ENCODE measurements at places on chromosomes 7 and 10. TPM values are rescaled to one million over a fixed set of nuclear protein-coding genes. Genes with fewer than 3 reads are reported as not detected.
A peak's percentile ranks its signal among the peaks of the same experiment; 100 is the strongest.

The PRF1 gene
- total RNA-seq: 9.1 TPM

The SUGCT gene
- total RNA-seq: 1.6 TPM

The TMEM130 gene
- 0.24 TPM for total RNA-seq

The ATOH7 gene
- 0.05 TPM for total RNA-seq

- H3K36me3 ChIP-seq: no peaks in the 10 kb centered on the region
- H3K4me1 ChIP-seq: peaks cover 35% of the 10 kb centered on the region
- H3K27me3 ChIP-seq: peaks cover 14% of the 10 kb centered on the region
- no peak for DNase-seq
Observed at GRCh38 chr10:97332591-97333350, 1.8 kb downstream of the FRAT2 start.

DNA sequence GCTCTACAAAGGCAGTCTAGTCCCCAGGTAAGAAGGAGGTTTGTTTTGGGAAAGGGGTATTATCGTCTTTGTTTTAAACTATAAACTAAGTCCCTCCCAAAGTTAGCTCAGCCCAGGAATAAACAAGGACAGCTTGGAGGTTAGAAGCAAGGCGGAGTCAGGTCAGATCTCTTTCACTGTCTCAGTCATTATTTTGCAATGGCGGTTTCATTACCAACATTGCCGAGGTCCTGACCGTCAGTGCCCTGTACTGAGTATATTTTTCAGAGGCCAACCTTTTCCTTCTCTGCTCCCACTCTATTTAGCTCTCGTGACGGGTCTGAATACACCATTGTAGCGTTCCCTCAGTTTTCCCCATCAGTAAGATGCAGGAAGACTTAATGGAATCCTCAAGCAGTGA lies 184.5 kb downstream of the PRKCQ start:
- H3K36me3 ChIP-seq: peaks cover 3% of the 10 kb centered on the region
- no peak overlapping the region for H3K4me3 ChIP-seq
- H3K27me3 ChIP-seq: peaks cover 2% of the 10 kb centered on the region
- no peaks in the 10 kb centered on the region for H3K4me1 ChIP-seq
- no peak for DNase-seq

DNA sequence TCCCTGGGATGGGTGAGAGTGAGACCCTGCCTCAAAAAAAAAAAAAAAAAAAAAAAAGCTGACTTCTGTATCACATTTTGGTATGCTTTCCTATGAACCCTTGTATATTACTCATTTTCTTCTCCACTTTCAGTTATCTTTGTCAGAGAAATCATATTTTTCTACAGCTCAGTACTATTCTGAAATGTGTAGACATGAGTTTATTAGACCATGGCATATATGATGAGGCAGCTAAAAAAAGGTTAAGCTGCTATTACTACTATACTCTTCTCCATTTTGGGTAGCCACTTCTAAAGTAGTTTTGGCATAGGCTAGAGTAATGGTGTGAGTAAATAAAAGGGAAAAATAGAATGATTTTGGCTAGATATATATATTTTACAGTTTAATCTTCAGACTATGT lies 53.4 kb downstream of the MLLT10 start:
- DNase-seq: no peak
- no peak overlapping the region for H3K4me3 ChIP-seq
- no peak overlapping the region for H3K27ac ChIP-seq
- peaks cover 9% of the 10 kb centered on the region for H3K36me3 ChIP-seq

DNA sequence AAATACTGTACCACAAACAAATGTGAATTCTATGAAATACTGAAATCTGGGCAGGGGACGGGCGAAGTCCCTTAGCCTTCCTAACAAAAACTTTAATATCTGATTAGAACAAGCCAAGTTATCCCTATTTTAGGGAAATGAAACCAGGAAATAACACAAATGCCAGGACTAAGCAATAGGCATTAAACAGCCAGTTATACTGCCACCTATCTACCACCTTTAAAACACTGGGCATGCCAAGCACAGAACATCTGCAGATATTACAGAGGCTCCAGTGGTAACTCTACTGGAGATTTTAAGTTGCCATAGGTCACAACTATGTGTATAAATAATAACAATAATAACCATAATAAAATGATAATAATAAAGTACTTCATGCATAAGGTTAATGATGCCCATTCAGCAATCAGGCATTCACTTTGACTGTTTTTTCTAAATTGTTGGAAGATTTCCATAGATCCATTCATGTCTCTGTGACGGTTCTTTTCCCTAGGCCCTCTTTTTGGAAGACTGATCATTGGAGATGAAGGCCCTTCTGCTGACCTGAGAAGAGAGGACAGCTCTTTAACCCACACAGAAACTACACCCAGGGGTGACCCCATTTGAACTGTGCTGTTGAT lies 195.7 kb downstream of the CACNA2D1 start:
- no peaks in the 10 kb centered on the region for H3K27me3 ChIP-seq
- no peak overlapping the region for H3K27ac ChIP-seq
- H3K4me3 ChIP-seq: no peak overlapping the region
- no peaks in the 10 kb centered on the region for H3K4me1 ChIP-seq
- no peak for DNase-seq

DNA sequence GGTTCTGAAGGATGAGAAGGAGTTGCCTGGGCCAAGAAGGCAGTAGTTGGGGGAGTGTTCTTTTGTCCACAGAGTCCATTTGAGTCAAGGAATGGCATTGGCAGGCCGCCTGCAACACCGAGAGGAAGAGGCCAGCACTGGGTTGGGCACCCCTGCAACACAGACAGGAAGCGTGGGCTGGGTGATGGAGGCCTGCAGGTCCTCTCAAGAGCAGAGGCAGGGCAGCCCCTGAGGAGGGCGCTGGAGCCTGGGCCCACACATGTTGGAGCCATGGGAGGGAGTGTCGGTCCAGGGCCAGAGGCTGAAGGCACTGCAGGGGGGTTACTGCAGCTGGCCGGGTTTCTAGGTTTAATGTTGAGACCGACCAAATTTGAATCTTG lies 137.3 kb downstream of the PTPN20 start:
- DNase-seq: no peak
- no peak overlapping the region for H3K27ac ChIP-seq
- H3K27me3 ChIP-seq: no peaks in the 10 kb centered on the region
- H3K36me3 ChIP-seq: no peaks in the 10 kb centered on the region

DNA sequence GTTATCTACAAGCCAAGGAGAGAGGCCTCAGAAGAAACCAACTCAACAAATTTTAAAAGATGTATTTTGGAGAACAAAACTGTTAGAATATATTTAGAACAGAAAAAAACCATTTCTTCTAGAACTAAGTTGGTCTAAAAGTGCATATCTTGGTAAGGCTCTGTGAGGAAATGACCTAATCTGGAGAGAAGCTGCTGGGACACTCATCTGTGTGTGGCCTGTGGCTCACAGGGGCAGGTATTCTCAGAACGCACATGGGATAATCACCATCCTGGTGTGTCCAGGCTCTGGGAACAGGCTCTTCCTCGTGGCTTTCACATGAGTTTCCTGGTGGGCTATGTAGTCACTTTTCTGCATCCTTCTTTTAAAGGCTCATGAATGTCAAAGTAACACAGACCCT lies 38.1 kb upstream of the PRSS1 start:
- H3K4me3 ChIP-seq: no peak overlapping the region
- H3K27me3 ChIP-seq: no peaks in the 10 kb centered on the region
- peak overlapping the region; percentile 87 for H3K27ac ChIP-seq

DNA sequence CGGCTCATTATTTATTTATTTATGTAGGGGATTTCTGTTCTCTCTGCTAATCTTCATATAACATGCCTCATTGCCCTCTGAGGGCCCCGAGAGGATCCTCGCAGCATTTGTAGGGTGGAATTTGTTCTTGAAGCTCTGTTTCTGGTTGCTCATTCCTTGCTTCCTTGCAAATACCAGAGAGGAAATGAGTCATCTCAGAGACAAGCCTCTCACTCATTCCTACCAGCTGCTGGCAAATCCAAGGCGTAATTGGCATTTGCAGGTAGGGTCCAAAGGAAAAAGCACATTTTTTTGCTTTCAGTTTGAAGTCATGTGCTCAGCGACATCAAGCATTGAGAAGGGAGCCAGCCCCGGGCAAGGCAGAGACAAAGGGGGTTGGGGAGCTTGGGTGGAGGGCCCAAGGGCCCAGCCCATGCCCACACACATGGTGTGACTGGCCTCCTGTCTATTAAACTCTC lies 501.6 kb downstream of the GALNT17 start:
- H3K27me3 ChIP-seq: no peaks in the 10 kb centered on the region
- no peak overlapping the region for H3K4me3 ChIP-seq
- no peak for DNase-seq
- no peaks in the 10 kb centered on the region for H3K36me3 ChIP-seq
- no peak overlapping the region for H3K27ac ChIP-seq

DNA sequence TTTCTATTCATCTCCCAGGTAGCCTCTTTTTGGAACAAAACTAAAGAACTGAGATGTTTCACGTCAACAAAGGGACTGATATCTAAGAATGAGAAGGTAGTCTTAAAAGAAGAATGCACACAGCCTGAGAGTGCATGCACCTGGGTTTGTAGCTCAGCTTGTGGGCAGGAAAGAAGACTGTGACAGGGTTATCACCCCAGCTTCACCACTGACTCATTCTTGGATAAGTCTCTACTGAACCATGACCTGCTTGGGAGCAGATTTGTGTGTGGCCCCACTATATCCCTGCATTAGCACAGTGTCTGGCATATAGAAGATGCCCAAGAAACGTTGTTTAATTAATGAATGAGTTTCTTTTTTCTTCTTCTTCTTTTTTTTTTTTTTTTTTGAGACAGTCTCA lies 187.5 kb downstream of the GPAM start:
- no peak overlapping the region for H3K27ac ChIP-seq
- H3K27me3 ChIP-seq: no peaks in the 10 kb centered on the region
- no peak overlapping the region for H3K4me3 ChIP-seq
- no peak for DNase-seq
- H3K36me3 ChIP-seq: no peaks in the 10 kb centered on the region

GRCh38 chr10:58937423-58937822 lies 239.0 kb upstream of the PHYHIPL start:
- no peaks in the 10 kb centered on the region for H3K27me3 ChIP-seq
- H3K36me3 ChIP-seq: no peaks in the 10 kb centered on the region
- no peaks in the 10 kb centered on the region for H3K4me1 ChIP-seq
- no peak overlapping the region for H3K4me3 ChIP-seq
- DNase-seq: no peak

DNA sequence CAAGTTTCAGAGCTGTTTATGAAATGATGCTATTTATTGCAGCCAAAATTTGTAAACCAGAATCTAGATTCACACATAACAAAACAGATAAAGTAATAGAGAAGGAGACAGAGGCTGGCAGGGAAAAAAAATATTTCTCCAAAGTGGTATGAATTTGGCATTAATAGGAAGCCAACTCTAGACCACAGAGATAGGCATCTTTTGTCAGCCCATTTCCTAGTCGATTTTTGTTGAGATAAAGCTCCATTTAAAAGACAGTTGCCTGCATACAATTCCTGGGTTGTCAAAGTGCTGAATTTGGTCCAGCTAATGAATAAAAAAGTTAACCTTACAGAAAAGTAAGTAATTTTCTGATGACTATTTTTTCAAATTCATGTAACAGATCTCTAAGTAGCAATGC lies 219.3 kb downstream of the ELMO1 start:
- H3K36me3 ChIP-seq: peaks cover 3% of the 10 kb centered on the region
- no peaks in the 10 kb centered on the region for H3K27me3 ChIP-seq
- no peak for DNase-seq
- no peak overlapping the region for H3K4me3 ChIP-seq

DNA sequence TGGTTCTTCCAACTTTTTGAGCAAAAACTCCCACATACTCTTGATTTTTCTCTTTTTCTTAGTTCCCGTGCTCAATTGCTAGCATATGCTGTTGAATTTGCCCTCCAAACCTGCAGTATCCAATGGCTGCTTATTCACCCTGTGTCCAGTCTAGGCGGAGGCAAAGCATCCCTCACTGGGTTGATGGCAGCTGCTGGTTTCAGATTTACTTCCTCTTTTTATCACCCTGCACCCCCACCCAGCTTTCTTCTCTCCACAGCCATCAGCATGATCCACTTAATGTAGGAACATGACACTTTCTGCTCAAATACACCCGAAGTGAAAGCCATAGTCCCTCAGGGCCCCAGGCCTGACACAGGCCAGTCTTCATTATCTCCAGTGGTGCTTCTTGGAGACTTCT lies 87.6 kb upstream of the ADARB2 start:
- H3K4me1 ChIP-seq: no peaks in the 10 kb centered on the region
- no peak overlapping the region for H3K27ac ChIP-seq
- DNase-seq: no peak
- H3K36me3 ChIP-seq: no peaks in the 10 kb centered on the region
- no peaks in the 10 kb centered on the region for H3K27me3 ChIP-seq

DNA sequence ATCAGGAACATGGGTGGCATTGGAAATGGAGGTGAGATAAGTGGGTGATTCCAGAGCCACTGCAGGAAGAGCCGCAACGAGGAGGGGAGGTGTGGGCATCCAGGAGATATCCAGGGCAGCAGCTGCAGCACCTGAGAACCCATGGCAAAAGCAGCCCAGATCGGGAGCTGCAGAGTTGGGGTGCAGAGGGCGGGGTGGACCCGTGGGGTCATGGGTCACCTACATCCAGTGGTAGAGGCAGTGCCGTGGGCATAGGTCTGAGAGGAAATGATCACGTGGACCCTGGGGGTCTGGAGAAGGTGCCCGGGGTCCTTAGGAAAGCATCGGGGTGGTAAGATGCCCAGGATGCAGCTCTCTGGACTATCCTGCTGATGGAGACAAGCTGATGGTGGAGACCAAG lies 530.0 kb downstream of the GLRX3 start:
- no peak for DNase-seq
- no peaks in the 10 kb centered on the region for H3K4me1 ChIP-seq
- no peaks in the 10 kb centered on the region for H3K27me3 ChIP-seq
- no peaks in the 10 kb centered on the region for H3K36me3 ChIP-seq
- H3K4me3 ChIP-seq: no peak overlapping the region
